ENCODE measurements at places on chromosomes 6 and 20.

DNA sequence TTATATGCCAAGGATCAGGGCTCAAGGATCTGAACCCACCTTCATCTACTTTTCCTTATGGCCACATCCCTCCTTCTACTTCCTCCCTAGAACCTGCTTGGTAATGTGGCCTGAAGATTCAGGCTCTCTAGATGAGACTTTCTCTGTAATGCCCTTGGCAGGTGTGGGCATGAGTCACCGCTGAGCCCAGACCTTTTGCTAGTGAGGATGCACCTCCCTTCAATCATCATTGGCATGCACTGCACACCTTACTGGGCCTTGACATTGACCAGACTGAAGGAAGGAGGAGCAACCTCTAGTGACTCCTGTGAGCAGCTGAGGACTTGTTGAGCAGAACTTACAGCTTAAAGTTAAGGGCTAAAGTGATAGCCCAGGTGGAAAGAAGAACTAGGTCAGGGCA lies 405.3 kb downstream of the MAFB start:
- no peak for DNase-seq

GRCh38 chr6:20302702-20303251 lies 90.5 kb upstream of the MBOAT1 start:
- no peak for DNase-seq

DNA sequence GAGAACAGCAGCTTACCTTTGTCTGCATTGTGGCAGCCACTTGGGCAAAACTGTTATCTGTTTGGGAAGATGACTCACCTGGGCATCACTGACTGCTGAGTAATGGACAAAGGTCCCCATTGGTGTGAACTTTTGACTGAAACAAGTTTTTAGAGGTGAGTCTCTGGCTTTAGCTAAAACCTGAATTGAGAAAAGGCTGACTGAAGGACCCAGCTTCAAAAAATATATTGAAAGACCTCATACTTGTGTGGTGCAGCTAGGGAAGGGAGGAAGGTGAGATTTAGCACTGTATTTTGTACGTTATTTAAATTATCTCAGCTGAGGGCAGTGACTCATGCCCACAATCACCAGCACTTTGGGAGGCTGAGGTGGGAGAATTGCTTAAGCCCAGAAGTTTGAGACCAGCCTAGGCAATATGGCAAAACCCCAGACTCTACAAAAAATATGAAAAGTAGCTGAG lies 4.5 kb upstream of the CITED2 start:
- DNase-seq: no peak

- DNase-seq: no peak
Measured at GRCh38 chr6:20744911-20745557, 210.8 kb downstream of the CDKAL1 start.

GRCh38 chr6:28542440-28543296 lies 17.0 kb downstream of the GPX5 start:
- DNase-seq: no peak

DNA sequence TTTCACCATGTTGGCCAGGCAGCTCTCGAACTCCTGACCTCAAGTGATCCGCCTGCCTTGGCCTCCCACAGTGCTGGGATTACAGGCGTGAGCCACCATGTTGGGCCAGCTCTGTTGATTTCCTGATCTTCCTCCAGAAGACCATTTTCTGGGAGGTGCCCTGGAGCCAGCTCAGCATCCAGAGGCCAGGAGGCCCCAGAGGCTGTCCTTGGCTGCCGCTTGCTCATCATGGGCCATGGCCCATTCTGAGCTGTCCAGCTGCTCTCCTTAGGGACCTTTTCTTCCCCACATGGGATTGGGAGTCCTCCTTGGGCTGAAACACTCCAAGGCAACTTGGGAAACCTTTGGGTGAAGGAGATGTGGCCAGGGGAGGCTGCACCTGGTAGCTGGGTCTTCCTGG lies 15.4 kb downstream of the LRRC73 start:
- DNase-seq: no peak

GRCh38 chr6:118700531-118700930 lies 49.1 kb upstream of the CEP85L start:
- no peak for DNase-seq

GRCh38 chr20:48401359-48401758 lies 426.4 kb downstream of the PREX1 start:
- no peak for DNase-seq

GRCh38 chr6:11722805-11723631 lies 55.6 kb downstream of the ADTRP start:
- no peak for DNase-seq

GRCh38 chr20:44785768-44786167 lies 24.6 kb downstream of the RIMS4 start:
- DNase-seq: no peak

Data from esophagus squamous epithelium (tissue), 5 donors.